ENCODE measurements at places on chromosomes 13 and 19.

- no peak for DNase-seq
These were observed 14.6 kb downstream of the PLD3 start for GRCh38 chr19:40363069-40363468.

GRCh38 chr19:16038196-16038695 lies 38.0 kb upstream of the TPM4 start:
- DNase-seq: no peak

- no peak for DNase-seq
These were observed 91.9 kb downstream of the SLAIN1 start for GRCh38 chr13:77789376-77789775.

- no peak for DNase-seq
These were observed 2.1 kb upstream of the FGF9 start for GRCh38 chr13:21668732-21669275.

GRCh38 chr19:11663181-11663591 lies 65.9 kb downstream of the ZNF627 start:
- no peak for DNase-seq

- DNase-seq: no peak
These were observed 171.6 kb upstream of the ZNF507 start for GRCh38 chr19:32173836-32174235.

DNA sequence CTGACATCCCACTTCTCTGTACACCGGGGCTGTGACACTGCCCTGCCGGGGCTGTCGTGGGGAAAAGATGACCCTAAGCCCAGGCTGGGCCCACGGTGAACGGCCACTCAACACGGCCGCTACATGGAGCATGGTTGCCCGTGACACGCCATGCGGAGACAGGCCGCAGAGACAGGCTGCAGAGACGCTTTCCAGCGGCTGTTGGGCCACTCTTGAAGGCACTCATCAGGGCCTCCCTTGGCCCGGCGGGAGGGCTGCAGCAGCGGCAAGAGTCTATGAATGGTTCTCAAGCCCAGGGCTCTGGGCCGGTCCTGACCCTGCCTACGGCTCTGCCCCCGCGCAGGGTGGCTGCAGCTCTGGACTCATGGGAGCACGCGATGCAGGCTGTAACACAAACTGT lies 22.1 kb downstream of the ADPRHL1 start:
- DNase-seq: no peak

- no peak for DNase-seq
These were observed 63.8 kb downstream of the KCNRG start for GRCh38 chr13:50078895-50079654.

GRCh38 chr19:35478794-35479677 lies 11.2 kb downstream of the KRTDAP start:
- no peak for DNase-seq

- DNase-seq: no peak
These were observed 8.3 kb downstream of the TRPM4 start for GRCh38 chr19:49165865-49166301.

- no peak for DNase-seq
These were observed 696 bp upstream of the ERFL start for GRCh38 chr19:41928754-41929535.

- no peak for DNase-seq
These were observed 1.4 kb downstream of the GGN start for GRCh38 chr19:38386300-38386970.

DNA sequence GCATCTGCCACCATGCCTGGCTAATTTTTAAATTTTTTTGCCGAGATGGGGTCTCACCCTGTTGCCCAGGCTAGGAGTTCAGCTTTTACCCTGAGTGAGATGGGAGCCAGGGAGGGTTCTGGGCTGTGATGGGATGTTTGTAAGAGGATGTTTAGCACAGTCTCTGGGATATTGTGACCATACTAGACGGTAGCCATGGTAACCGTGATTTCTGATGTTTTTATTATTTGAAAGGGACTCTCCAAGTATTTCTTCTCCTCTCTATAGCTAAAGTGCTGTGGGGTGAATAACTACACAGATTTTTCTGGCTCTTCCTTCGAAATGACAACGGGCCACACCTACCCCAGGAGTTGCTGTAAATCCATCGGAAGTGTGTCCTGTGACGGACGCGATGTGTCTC lies 10.4 kb downstream of the TSPAN16 start:
- DNase-seq: no peak

DNA sequence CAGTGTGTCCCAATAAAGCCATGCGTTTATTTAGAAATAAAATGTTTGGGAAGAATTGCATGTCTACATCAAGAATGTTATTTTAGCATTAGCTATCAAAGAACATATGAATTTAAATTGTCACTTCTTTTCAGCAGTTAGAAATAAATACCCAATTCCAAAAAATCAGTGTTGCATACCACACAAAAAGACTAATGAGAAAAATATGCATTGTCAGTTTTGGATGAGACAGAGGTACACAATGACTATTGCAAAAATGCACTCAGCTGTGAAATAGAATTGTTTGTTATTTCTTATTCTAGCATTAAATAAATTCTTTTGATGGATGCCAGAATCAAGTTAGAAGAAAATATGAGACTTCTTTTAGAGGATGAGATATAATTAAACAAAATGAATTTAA lies 833.9 kb downstream of the SLITRK1 start:
- DNase-seq: no peak

- DNase-seq: no peak
These were observed 16.2 kb upstream of the MBNL2 start for GRCh38 chr13:97205982-97206381.

DNA sequence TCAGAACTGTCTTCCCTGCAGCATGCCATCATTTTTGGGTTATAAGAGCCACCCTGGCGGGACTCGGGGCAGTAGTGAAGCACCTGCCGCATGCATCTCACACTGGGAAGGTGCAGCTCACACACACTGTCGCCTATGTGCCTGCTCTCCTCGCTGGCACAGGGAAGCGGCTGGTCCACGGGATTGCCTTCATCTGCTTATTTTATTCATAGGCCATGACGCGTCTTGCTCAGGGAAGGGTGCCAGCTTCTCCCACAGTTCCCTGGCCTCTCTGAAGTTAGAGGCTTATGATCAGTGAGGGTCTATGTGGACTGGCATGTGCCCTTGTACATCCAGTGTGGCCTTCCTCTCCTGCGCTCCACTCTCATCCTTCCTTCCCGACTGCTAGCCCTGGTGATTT lies 150.0 kb downstream of the KLF12 start:
- DNase-seq: no peak

GRCh38 chr19:16252459-16253205 lies 54.9 kb downstream of the AP1M1 start:
- no peak for DNase-seq

DNA sequence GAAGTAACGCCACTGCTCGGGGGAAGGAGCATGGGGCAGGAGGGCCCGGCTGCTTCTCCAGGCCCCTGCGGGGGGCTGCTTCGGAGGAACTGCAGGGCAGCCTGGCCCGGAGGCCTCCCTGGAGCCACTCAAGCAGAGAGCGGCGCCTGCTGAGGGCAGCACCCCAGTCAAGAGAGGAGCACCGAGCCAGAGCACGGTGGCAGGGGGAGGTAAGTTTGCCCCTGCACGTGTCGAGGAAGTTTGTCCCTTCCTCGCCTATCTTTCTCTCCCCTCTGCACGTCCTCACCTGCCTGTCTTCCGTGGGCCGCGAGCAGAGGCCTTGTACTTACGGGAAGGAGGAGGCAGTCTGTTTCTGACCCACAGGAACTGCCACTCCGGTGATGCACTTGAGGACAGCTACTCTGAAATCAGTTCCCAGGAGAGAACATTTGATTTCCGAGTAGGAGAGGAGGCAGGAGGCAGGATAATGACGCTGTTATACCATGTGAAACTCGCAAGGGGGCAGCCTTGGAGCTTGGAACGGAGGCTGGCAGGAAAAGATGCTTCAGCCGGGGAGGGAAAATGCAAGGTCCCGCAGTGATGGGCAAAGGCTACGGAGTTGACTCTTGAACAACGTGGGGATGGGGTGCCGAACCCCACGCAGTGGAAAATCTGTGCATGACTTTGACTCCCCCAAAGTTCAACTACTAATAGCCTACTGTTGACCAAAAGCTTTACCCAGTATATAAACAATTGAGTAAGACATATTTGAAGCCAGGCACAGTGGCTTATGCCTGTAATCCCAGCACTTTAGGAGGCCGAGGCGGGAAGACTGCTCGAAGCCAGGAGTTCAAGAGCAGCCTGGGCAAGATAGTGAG lies 5.0 kb downstream of the FFAR1 start:
- peak; percentile 51 for DNase-seq

DNA sequence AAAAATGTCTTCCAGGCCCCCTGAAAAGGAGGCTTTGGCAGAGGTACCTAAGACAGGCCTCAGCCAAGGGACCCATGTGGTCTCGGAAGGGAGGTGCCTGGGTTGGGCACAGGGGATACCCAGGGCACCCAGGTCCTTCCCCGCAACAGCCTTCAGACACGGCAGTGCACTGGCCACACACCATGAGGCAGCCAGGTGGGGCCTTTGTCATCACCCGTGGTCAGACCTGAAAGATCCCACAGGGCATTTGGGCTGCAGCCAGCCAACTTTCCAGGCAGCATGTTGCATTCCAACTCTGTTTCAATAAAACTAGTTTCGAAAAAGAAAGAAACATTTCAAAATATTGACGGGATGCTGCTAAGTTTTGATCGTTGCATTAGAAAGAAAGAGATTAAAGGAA lies 4.7 kb upstream of the TUBGCP3 start:
- no peak for DNase-seq

GRCh38 chr13:19957320-19958154 lies 990 bp upstream of the ZMYM2 start:
- DNase-seq: peak; percentile 73
